Stimulated activated CD4-positive, alpha-beta T cell treated with anti-CD3 and anti-CD28 coated beads, Interleukin-15, amount 100 ng/mL, for 1 hour (primary cell): ENCODE measurements at places on chromosomes 11 and 22.

DNA sequence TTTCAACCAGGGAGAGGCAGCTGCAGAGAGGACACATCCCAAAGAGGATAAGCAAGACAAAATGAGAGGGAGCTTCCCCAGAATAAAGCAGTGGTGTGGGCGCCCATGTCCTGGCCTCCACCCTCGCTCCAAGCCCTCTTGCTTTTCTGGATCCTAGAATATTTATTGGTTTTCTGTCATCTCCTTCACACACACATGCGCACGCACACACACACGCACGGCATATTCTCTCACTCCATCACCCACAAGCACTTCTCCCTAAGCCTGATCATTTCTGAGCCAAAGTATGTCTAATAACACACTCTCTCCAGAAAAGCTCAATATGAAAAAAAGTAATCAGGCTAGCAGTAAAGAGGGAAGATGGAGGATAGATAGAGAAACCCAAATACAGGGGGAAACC lies 7.6 kb downstream of the IGSF9B start:
- DNase-seq: no peak

DNA sequence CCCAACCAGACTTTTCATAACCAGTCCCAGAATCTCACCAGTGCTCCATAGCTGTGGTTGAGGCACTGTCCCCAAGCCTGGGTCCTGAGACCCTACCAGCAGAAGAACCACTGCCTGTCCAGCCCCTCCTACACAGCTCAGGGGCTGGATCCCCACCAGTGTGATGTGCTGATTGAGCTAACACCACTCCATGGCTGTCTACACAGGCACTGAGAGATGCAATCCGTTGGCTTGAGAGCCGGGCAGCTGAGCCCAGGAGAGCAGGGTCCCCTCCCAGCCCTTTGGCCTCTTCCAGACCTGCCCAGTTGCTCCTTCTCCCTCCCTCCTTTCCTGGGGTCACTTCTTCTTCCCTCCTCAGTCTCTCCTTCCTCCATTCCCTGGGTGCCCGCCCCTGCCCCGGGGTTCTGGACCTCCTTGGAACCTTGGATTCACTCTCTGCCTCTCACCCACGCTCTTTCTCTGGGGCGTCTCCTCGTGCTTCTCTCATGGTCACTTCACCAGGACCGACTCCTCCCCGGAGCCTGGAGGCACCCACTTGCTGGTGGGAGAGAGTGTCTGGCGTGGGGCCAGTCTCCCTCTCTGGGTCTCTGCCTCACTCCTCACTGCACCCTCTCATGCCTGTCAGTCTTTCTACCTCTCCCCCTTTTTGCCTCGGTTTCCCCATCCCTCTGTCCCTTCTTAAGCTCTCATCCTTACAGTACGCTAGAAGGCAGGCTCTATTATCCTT lies 706 bp upstream of the SCYL1 start:
- DNase-seq: no peak

- DNase-seq: no peak
Measured at GRCh38 chr11:58121096-58121495, 4.2 kb downstream of the OR9I1 start.

DNA sequence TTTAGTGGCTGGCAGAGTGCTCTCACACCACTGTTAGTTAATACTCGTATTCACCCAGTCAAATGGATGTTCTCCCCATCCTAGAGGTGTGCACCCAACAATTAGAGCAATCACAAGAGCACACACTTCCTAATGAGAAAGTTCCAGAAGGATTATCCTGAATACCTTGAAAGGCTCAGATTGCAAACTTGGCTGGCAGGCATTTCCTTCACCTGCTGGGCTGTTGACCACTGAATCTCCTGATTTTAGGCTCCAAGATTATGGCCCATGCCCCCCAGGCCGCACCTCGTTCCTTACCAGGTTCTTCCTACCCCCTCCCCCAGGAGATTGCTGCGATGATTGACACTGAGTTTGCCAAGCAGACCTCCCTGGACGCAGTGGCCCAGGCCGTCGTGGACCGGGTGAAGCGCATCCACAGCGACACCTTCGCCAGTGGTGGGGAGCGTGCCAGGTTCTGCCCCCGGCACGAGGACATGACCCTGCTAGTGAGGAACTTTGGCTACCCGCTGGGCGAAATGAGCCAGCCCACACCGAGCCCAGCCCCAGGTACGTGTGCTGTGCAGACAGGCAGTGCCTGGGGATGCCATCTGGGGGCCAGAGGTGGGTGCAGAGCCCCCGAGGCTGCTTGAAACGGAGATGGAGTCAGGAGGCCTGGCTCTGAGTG lies 26.9 kb downstream of the TAB1 start:
- DNase-seq: no peak

DNA sequence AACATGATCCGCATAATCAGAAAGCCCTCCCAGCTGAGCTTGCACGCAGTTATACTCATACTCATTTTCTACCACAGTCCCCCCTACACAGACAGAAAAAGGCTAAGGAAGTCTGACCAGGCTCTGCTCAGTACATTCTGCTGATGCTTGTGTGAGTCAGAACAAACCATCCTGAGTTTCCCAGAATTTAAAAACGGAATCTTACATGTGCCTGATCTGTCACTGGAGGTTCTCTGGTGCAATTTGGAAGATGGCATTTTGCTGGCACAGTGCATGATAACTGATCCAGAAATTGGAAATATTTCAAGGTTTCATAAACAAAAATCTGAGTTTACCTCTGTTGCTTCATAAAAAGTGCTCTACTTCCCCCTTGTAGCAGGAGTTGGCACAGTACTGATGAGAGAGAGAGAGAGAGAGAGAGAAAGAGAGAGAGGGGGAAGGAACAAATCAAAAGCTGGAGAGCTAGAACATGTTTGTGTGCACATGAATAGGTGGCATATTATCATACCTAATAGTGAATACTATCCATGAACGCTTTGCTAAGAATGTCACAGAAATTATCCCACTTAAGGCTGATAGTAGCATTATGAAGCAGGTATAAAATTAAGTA lies 1085.3 kb downstream of the DLG2 start:
- DNase-seq: no peak

GRCh38 chr11:65854852-65855837 lies 2.8 kb downstream of the CFL1 start:
- DNase-seq: no peak

- DNase-seq: no peak
Measured at GRCh38 chr22:28838971-28839370, 38.6 kb upstream of the XBP1 start.

GRCh38 chr11:45392591-45393091 lies 106.5 kb upstream of the SYT13 start:
- no peak for DNase-seq

- no peak for DNase-seq
Measured at GRCh38 chr11:13333456-13333957, 55.9 kb downstream of the BMAL1 start.

DNA sequence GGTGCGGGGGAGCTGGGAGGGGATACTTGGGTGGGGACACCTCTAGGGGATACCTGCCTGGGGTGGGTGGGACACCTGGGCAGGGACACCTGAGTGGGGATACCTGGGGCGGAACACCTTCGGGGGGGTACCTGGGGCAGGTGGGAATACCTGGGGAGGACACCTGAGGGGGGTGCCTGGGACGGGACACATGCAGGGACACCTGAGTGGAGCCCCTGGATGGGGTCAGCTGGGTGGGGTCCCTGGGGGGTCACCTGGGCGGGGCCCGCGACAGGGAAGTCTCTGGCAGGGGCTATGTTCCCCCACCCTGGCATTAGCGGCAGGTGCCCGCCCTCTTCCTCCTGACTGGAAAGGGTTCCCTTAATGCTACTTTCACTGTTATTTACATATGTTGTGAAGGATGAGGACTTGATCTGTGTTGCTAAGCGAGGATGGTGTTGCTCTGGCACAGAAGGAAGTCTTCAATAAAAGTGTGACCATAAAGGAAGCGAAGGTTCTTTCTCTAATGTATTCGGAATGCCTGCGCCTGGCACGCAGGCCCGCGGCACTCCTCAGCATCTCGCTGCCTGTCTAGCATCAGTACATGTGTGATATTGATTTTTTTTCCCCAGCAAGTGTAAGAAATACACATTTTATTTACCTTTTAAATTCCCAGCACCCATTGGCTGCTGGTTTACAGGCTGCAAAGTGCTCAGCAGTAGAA lies 801.7 kb downstream of the BRD1 start:
- DNase-seq: no peak

GRCh38 chr22:19488884-19489843 lies 9.4 kb downstream of the CDC45 start:
- no peak for DNase-seq

- DNase-seq: no peak
Measured at GRCh38 chr22:20001082-20001638, 15.5 kb downstream of the ARVCF start.

- DNase-seq: no peak
Measured at GRCh38 chr11:58958500-58958899, 19.2 kb downstream of the GLYATL1 start.

DNA sequence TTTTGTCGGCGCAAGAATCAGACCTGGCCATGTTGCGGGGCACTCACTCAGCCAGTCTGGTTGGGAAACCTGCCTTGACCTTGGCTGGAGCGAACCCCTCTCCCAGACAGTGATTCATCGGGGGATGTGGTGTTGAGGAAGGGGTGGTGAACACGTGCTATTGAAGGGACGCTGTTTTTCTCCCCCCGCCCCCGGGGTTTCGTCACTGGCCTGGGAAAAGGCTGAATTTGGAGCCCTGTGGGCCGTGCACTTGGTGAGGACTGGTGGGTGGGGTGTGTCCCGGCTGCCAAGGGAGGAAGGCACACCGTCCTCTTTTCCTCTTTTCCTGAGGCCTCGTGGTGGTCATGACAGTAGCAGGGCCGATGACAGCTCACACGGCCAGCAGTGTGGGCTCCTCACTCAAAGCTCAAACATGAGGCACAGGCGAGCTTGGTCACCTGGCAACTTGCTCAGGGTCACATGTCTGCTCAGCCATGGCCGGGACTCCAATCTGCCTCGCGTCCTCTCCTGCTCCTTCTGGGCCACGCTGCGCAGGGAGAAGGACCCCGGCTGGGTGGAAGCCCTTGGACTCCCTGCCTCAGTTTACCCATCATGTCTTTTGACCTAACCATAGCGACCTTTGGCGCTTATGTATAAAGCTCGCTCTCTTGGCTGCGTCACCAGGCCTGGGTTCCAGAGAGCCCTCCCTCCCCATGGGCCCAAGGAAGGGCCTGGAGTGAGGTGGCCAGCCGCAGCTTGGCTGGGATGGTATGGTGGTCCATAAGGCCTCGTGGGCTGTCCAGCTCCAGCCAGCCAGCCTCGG lies 49.4 kb downstream of the SMIM38 start:
- DNase-seq: no peak

- no peak for DNase-seq
Measured at GRCh38 chr11:13076961-13077360, 67.8 kb downstream of the RASSF10 start.

DNA sequence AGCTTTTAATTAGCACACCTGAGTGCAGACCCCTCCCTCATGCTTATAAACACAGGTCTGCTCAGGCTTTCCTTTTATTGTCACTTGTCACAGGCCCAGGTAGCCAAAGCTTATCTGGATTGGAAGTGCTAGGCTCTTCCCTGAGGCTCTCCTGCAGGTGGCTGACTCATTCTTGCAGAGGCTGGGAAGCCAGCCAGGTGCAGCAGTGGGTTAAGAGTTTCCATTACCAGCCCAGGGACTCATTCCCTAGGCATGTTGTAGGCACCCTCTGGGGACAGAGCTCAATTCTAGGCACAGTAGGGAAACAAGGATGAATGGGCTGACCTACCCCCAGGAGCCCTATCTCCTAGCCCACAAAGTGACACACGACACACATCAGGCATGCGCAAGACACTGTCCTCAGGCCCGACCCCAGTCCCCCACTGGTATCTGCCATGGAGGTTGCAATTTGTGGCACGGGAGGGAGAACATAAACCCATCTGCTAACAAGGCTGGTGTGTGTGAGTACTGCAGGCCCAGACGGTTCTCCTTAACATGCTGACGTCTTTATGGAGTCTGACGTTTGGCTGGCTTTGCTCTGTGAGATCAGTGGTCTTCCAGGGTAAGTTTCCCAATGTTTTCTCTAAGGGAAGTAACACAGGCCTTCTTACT lies 94.2 kb downstream of the ABTB2 start:
- DNase-seq: no peak

- no peak for DNase-seq
Measured at GRCh38 chr11:11668781-11669180, 47.0 kb upstream of the GALNT18 start.

DNA sequence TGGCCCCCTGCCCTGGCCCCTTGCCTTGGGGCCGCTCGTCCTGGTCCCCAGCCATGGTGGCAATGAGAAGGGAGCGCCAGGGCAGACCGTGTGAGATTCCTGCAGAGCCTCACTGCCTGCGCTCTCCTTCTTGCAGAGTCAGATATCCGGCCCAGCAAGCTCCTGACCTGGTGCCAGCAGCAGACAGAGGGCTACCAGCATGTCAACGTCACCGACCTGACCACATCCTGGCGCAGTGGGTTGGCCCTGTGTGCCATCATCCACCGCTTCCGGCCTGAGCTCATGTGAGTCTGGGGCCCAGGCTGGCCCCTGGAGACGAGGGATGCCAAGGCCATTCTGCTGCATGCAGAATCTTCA lies 114.1 kb downstream of the MICAL2 start:
- peak; percentile 63 for DNase-seq

- no peak for DNase-seq
Measured at GRCh38 chr11:84719935-84720577, 907.1 kb downstream of the DLG2 start.

DNA sequence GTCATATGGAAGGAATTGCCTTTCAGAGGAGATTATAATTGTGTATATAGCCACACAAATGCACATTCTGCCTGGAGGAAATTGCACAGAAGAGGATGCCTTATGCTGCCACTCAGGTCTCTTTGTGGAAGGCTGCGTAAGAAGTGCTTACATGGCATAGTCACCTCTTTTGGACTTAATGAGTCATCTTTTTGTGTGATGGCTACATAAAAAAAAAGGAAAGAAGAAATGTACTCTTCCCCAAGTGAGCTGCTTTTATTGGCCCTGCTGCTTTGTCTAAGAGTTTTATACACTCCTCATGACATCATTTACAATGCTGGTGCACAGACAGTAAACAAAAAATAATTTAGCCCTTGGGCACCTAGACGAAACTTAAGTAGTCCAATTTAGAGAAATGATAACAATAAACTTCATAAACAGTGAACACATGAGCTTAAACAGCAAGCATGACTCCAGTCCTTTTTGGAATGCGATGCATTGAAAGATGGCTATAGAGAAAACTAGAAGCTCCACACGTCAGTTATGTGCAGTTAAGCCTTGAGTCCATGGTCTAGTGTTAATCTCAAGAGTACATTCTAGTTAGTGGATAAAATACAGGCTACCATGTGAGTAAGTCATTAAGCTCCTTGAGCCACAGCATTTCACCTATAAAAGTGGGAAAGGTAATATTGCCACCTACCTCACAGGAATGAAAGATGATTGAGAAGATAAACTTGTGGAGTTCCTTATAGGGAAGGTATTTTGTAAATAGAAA lies 12.0 kb downstream of the CSTPP1 start:
- no peak for DNase-seq

DNA sequence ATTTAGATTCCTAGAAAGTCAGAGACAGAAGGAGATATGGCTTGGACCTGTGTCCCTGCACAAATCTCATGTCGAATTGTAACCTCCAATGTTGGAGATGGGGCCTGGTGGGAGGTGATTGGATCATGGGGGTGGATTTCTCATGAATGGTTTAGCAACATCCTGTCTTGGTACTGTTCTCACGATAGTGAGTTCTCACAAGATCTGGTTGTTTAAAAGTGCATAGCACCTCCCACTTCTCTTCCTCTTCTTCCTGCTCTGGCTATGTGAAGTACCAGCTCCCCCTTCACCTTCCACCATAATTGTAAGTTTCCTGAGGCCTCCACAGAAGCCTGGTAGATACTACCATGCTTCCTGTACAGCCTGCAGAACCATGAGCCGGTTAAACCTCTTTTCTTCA lies 27.6 kb upstream of the PAMR1 start:
- no peak for DNase-seq
